ENCODE measurements at places on chromosomes 6 and 20.

DNA sequence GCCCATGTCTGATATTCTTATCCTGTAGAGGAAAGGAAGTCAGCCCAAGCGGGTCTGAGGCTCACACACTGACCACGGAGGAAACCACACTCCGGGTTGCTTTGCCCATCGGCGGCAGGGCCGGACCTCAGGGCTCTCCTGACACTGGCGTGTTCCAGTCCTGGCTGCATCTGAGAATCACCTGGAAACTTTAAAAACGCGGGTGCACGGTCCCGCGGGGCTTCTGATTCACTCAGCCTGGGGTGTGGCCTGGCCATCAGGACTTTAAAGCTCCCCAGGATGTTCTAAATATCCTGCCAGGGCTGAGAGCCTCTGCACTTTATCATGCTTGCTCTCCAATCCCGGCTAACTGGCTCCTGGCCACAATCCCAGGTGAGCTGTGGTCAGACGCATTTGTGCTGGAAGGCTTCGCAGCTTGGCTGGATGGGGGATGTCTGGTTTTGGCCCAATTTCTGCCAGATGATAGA, 47.7 kb upstream of the DACT2 start:
- peaks cover 4% of the 10 kb centered on the region for H3K4me1 ChIP-seq
- H3K4me3 ChIP-seq = no peak overlapping the region
- H3K27me3 ChIP-seq = peaks cover 5% of the 10 kb centered on the region
- no peaks in the 10 kb centered on the region for H3K36me3 ChIP-seq

DNA sequence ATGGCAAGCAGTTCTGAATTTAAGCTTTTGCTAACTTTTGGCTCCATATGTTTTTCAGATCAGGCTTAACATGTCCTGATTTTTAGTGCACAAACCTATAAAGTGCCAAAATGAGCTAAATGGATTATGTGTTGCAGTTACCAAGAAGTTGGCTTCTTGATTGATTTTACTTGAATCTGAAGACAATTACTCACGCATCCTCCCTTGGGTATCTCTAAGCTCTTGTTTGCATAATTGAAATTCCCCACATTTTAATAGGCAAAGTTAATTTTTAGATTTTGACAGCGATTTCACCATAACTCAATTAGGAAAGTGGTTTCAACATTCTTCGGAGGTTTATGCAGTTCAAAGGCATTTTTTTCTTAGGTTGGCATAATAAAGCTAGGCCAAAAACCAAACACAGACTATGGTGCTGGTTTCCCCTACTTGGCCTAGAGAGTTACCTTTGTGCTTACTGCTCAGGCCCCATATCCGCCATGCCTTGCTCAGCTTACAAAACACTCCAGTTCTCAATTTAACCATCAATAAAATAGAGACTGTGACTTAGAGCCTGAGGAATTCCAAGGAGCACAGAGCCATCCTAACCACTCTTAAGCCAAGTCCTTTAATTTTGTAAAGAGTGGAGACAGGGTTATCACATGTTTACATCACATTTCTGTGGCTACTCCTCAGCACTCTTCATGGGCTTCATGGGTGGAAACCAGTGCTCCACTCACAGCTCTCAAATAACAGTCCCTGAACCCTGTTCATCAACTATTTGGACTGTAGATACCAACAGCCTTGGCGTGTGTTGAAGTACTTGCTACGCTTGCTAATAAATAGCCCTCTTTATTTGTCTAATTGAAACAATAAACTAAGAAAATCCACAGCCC, 32.1 kb downstream of the LAMA4 start:
- no peak overlapping the region for H3K4me3 ChIP-seq
- no peaks in the 10 kb centered on the region for H3K36me3 ChIP-seq
- peaks cover 36% of the 10 kb centered on the region for H3K27me3 ChIP-seq

DNA sequence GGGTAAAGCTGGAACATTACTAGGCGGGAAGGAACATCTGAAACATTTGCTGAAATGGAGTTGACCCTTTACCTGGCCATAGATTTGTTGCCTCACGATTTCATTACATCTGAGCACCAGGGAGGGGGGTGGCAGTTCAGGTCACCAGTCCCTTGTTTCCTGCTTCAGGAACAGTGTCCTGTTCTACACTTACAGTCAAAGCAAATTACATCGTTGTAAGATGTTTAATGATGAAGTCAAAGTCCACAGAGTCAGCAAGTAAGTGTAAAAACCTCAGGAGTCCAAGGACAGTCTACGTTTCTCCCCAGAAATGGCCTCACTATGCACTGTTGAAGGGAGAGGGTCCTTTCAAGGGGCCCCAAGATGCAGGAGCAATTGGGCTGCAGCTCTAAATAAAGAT, 8.9 kb upstream of the MICB start:
- H3K27me3 ChIP-seq = no peaks in the 10 kb centered on the region
- no peak overlapping the region for H3K4me3 ChIP-seq
- H3K36me3 ChIP-seq = peaks cover 16% of the 10 kb centered on the region
- H3K27ac ChIP-seq = no peak overlapping the region
- DNase-seq = no peak
- peaks cover 39% of the 10 kb centered on the region for H3K4me1 ChIP-seq

DNA sequence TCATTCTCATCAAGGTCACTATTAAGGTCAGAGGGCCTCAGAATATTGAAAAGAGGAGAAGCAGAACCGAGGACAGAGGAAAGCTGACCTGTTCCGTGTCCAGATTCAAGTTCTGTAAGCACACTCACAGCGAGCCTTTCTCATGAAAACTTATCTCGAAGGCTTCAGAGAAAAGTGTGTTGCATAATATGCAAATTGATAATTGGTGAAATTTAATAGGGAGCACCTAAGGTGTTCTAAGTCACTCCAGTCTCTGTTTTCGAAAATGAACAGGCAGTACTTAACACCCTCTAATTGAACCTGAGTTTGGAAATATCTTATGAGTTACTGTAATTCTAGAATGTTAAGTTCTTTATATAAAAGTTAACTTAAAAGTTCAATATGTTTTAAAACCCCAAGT, 181.2 kb upstream of the PDE10A start:
- no peaks in the 10 kb centered on the region for H3K36me3 ChIP-seq
- DNase-seq = no peak
- no peaks in the 10 kb centered on the region for H3K4me1 ChIP-seq
- H3K27ac ChIP-seq = no peak overlapping the region
- H3K27me3 ChIP-seq = peaks cover 29% of the 10 kb centered on the region
- H3K4me3 ChIP-seq = no peak overlapping the region

GRCh38 chr6:90227213-90227612, 69.4 kb downstream of the BACH2 start:
- peaks cover 78% of the 10 kb centered on the region for H3K36me3 ChIP-seq
- H3K4me1 ChIP-seq = peaks cover 74% of the 10 kb centered on the region
- H3K27me3 ChIP-seq = no peaks in the 10 kb centered on the region
- peak overlapping the region; percentile 67 for H3K27ac ChIP-seq
